Sigmoid colon (tissue), 7 donors: ENCODE measurements at places on chromosomes 2 and 18. TPM values are rescaled to one million over a fixed set of nuclear protein-coding genes. Genes with fewer than 3 reads are reported as not detected.

GRCh38 chr18:4789506-4789905 is 334.4 kb upstream of the DLGAP1 start:
- no peaks in the 10 kb centered on the region for H3K27me3 ChIP-seq
- no peak for DNase-seq
- no peak overlapping the region for H3K27ac ChIP-seq

DNA sequence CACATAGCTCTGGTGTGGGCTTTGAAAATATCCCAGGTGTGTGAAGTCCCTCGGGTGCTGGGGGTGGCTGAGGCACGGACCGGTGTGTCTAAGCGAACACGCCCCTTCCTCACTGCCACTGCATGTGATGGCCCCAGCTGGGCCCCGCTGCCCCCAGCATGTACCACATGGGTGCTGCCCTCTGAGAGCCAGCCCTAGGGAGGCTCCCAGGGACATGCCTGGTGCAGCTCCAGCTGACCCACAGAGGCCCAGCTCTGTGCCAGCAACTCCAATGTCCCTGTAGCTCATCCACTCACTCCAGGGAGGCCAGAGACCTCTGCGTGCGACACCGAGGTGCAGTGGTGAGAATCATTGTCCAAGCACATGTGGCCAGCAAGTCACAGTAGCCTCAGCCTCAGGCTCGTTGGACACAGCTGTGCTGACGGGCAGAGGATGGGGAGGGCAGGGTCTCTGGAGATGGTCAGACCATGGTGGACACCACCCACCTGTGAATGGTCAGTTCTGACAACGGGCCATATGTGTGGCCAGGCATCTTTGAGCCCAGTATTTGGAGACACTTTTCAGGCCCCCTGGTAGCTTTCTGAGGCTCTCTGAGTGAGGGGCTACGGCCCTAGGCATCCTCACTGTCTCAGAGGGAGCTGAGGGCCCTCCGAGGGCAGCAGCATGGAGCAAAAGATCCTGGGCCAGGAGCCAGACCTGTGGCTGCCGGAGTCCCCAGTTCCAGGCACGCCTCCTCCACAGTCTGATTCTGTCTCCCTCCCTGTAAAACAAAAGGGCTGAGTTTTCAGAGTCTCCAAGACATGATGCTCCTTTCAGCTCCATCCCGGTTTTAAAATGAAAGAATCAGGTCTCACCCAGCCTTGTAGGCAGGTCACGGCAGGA is 220.7 kb downstream of the NDUFA10 start:
- H3K27ac ChIP-seq = no peak overlapping the region
- H3K36me3 ChIP-seq = no peaks in the 10 kb centered on the region
- DNase-seq = peak; percentile 56
- H3K27me3 ChIP-seq = no peaks in the 10 kb centered on the region
- no peaks in the 10 kb centered on the region for H3K4me1 ChIP-seq

TWSG1 gene
- 88.3 TPM for total RNA-seq

GRCh38 chr18:58201733-58202730 is 158.0 kb downstream of the NEDD4L start:
- peak overlapping the region; percentile 75 for H3K27ac ChIP-seq
- no peaks in the 10 kb centered on the region for H3K36me3 ChIP-seq
- no peak for DNase-seq

VIL1 gene
- total RNA-seq = not detected

DNA sequence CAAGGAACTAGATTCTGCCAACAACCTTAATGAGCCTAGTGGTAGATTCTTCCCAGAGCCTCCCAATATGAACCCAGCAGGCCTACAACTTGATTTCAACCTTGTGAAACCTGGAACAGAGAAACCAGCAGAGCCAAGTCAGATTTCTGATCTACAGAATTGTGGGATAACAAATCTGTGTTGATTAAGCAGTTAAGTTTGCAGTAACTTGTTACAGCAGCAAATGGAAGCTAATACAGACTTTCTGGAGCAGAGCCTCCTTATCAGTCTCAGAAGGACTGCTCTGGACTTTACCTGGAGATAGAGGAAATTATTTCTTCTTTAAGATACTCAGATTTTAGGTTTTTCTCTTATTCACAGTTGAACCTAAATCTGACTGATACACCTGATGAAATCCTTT is 225.5 kb downstream of the DYM start:
- no peaks in the 10 kb centered on the region for H3K36me3 ChIP-seq
- no peak overlapping the region for H3K4me3 ChIP-seq
- no peak overlapping the region for H3K27ac ChIP-seq
- DNase-seq = no peak

MC2R gene
- not detected for total RNA-seq

DSG2 gene
- total RNA-seq = 1.8 TPM

DNA sequence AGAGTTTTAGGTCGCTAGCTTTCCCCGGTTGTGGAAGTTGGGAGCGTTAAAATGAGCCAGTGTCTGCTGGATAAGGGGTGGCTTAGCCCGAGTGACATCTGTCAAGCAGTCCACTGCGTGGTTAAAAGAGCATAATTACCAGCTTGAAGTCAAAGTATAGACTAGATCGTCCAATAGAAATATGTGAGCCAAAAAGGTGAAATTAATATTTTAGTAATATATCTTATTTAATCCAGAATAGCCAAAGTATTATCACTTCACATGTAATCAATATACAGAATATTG is 654 bp downstream of the COMMD1 start:
- no peak for DNase-seq
- H3K27ac ChIP-seq = peak overlapping the region; percentile 81
- peaks cover 25% of the 10 kb centered on the region for H3K4me1 ChIP-seq
- peak overlapping the region; percentile 64 for H3K4me3 ChIP-seq
- no peaks in the 10 kb centered on the region for H3K27me3 ChIP-seq
- no peaks in the 10 kb centered on the region for H3K36me3 ChIP-seq

GRCh38 chr2:226584518-226585055 is 215.0 kb downstream of the IRS1 start:
- no peak overlapping the region for H3K4me3 ChIP-seq
- no peaks in the 10 kb centered on the region for H3K27me3 ChIP-seq
- peak overlapping the region; percentile 18 for H3K27ac ChIP-seq
- no peaks in the 10 kb centered on the region for H3K36me3 ChIP-seq
- peaks cover 19% of the 10 kb centered on the region for H3K4me1 ChIP-seq

DNA sequence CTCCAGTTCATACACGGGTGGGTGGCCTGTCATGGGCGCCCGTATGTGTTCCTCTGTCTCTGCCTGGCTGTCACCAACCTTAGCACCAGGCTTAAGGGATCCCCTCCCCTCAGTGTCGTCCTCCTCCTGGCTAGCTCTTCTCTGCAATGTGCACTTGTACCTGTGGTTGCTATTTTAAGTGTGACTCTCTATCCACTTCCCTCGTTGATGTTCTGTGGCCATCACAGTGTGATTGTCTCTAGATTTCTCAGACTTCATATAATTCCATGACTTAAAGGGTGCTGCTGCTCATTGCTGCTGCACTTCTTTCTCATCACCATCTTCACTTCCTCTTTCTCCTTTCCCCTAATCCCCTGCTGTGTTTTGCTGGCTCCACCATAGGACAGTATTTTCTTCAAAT is 143.4 kb downstream of the EML6 start:
- H3K4me1 ChIP-seq = no peaks in the 10 kb centered on the region
- no peak overlapping the region for H3K4me3 ChIP-seq
- H3K36me3 ChIP-seq = no peaks in the 10 kb centered on the region

GRCh38 chr18:78978349-78979055 is 1.1 kb upstream of the SALL3 start:
- no peak for DNase-seq
- peaks cover 35% of the 10 kb centered on the region for H3K4me1 ChIP-seq
- H3K27ac ChIP-seq = no peak overlapping the region

GRCh38 chr2:166593403-166593802 is 99.4 kb upstream of the SCN7A start:
- no peaks in the 10 kb centered on the region for H3K36me3 ChIP-seq
- DNase-seq = no peak
- H3K27ac ChIP-seq = no peak overlapping the region
- no peaks in the 10 kb centered on the region for H3K4me1 ChIP-seq
- no peak overlapping the region for H3K4me3 ChIP-seq

DNA sequence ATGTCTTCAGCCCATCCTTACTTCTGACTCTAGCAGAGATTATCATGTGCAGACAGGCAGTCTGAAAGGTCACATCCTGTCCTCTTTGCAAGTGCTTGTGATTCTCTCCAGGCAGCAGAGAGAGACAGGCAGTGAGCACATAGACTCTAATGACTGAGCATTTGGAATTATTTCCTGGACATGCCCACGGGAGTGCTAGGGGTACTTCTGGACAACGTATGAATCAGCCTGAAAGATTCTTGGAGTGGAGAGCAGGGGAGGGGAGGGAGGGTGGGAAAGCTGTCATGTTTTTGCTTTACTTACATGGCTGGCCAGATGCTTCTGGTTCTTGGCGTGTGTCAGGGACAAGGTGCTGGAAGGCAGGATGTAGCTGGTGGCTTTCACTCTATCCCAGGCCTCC is 150.6 kb downstream of the RIF1 start:
- H3K4me1 ChIP-seq = peaks cover 10% of the 10 kb centered on the region
- no peak for DNase-seq
- no peaks in the 10 kb centered on the region for H3K36me3 ChIP-seq
- peak overlapping the region; percentile 22 for H3K27ac ChIP-seq
- no peak overlapping the region for H3K4me3 ChIP-seq

GRCh38 chr2:76870011-76870410 is 652.2 kb downstream of the LRRTM4 start:
- no peak overlapping the region for H3K4me3 ChIP-seq
- no peaks in the 10 kb centered on the region for H3K27me3 ChIP-seq
- no peak overlapping the region for H3K27ac ChIP-seq
- no peaks in the 10 kb centered on the region for H3K36me3 ChIP-seq

DNA sequence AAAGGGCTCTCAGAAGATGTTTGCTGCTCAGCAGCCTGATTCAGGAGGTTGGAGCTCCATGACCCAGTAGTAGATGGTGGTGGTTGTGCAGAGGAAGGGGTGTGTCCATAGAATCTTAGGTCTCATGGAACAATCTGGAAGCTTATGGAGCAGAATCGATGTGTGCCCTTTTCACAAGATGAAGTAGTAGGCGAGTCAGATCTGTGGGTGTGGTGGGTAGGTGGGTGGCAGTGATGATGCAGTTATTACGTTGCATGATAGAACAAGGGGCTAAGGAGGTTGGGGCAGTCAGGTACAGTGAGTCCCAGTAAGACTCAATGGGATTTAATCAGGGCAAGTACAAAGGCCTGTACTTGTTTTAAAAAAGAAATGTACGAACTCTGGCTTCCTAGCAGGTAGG is 9.1 kb downstream of the TET3 start:
- no peak overlapping the region for H3K27ac ChIP-seq
- no peak for DNase-seq
- no peaks in the 10 kb centered on the region for H3K36me3 ChIP-seq
- no peaks in the 10 kb centered on the region for H3K4me1 ChIP-seq
- no peaks in the 10 kb centered on the region for H3K27me3 ChIP-seq

GRCh38 chr18:778194-778927 is 33.7 kb downstream of the YES1 start:
- H3K36me3 ChIP-seq = no peaks in the 10 kb centered on the region
- no peaks in the 10 kb centered on the region for H3K27me3 ChIP-seq
- no peak for DNase-seq
- H3K27ac ChIP-seq = no peak overlapping the region
- peaks cover 33% of the 10 kb centered on the region for H3K4me1 ChIP-seq
- H3K4me3 ChIP-seq = no peak overlapping the region

- H3K4me3 ChIP-seq = peak within 1 kb of the TSS; percentile 73
- no peaks in the 10 kb centered on the region for H3K27me3 ChIP-seq
- DNase-seq = peak; percentile 90
- H3K36me3 ChIP-seq = no peaks in the 10 kb centered on the region
Measured at GRCh38 chr2:189580658-189581353, at the start of gene SLC40A1. TSS of gene SLC40A1 (minus strand) at chr2:189580786. CDS start at chr2:189580460, 326 bp downstream.

PLA2R1 gene
- 12.2 TPM for total RNA-seq

GRCh38 chr2:179268277-179268925 is 3.8 kb upstream of the SESTD1 start:
- no peaks in the 10 kb centered on the region for H3K4me1 ChIP-seq
- no peaks in the 10 kb centered on the region for H3K36me3 ChIP-seq
- no peak overlapping the region for H3K27ac ChIP-seq
- DNase-seq = peak; percentile 69

GRCh38 chr2:118643294-118643693 is 204.2 kb downstream of the EN1 start:
- H3K4me1 ChIP-seq = no peaks in the 10 kb centered on the region
- DNase-seq = no peak
- no peaks in the 10 kb centered on the region for H3K36me3 ChIP-seq
- H3K4me3 ChIP-seq = no peak overlapping the region
- no peaks in the 10 kb centered on the region for H3K27me3 ChIP-seq

ITGB6 gene
- not detected for total RNA-seq

RPL31 gene
- total RNA-seq = 2,314 TPM

RBM44 gene
- total RNA-seq = 0.68 TPM

GMCL1 gene
- 15.3 TPM for total RNA-seq

GKN1 gene
- total RNA-seq = not detected

IKZF2 gene
- 14.9 TPM for total RNA-seq

GRCh38 chr2:236321415-236321814 is 57.2 kb upstream of the ASB18 start:
- no peaks in the 10 kb centered on the region for H3K27me3 ChIP-seq
- H3K36me3 ChIP-seq = no peaks in the 10 kb centered on the region
- no peak overlapping the region for H3K4me3 ChIP-seq
- no peak for DNase-seq
- no peak overlapping the region for H3K27ac ChIP-seq

DNA sequence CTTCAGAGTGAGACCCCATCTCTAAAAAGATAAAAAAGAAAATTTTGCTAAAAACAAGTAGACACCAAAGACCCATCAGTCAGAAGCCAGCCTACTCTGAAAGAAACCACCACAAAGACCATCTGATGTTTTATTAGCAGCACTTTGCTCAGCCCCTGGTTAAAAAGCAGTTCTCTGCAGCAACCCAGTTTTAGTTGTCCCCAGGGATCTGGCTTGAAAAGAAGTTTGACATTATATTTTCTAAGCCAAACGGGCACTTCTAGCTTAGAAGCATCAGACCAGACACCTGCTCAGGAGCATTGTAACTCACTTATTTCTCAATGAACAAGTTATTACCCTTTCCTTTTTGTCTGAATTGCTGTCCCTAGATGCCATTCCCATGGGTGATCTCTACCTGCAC is 164.2 kb upstream of the ETAA1 start:
- H3K4me1 ChIP-seq = no peaks in the 10 kb centered on the region
- no peaks in the 10 kb centered on the region for H3K36me3 ChIP-seq
- no peaks in the 10 kb centered on the region for H3K27me3 ChIP-seq
- H3K27ac ChIP-seq = no peak overlapping the region
- H3K4me3 ChIP-seq = no peak overlapping the region

GRCh38 chr2:161250864-161251436 is 57.3 kb upstream of the PSMD14 start:
- H3K4me1 ChIP-seq = no peaks in the 10 kb centered on the region
- no peaks in the 10 kb centered on the region for H3K36me3 ChIP-seq
- H3K4me3 ChIP-seq = no peak overlapping the region
- no peak overlapping the region for H3K27ac ChIP-seq
- no peak for DNase-seq

GRCh38 chr2:128259585-128259984 is 59.1 kb downstream of the HS6ST1 start:
- no peak for DNase-seq
- no peaks in the 10 kb centered on the region for H3K36me3 ChIP-seq
- peaks cover 13% of the 10 kb centered on the region for H3K4me1 ChIP-seq
- no peaks in the 10 kb centered on the region for H3K27me3 ChIP-seq
- no peak overlapping the region for H3K4me3 ChIP-seq

- DNase-seq = no peak
- H3K27ac ChIP-seq = peak overlapping the region; percentile 49
- peaks cover 17% of the 10 kb centered on the region for H3K4me1 ChIP-seq
- H3K27me3 ChIP-seq = no peaks in the 10 kb centered on the region
Measured at GRCh38 chr18:9380101-9380500, 45.5 kb downstream of the TWSG1 start.

SCN9A gene
- 14.3 TPM for total RNA-seq
